Left renal cortex interstitium (tissue), 4 donors: ENCODE measurements at places on chromosomes 5 and 9.

DNA sequence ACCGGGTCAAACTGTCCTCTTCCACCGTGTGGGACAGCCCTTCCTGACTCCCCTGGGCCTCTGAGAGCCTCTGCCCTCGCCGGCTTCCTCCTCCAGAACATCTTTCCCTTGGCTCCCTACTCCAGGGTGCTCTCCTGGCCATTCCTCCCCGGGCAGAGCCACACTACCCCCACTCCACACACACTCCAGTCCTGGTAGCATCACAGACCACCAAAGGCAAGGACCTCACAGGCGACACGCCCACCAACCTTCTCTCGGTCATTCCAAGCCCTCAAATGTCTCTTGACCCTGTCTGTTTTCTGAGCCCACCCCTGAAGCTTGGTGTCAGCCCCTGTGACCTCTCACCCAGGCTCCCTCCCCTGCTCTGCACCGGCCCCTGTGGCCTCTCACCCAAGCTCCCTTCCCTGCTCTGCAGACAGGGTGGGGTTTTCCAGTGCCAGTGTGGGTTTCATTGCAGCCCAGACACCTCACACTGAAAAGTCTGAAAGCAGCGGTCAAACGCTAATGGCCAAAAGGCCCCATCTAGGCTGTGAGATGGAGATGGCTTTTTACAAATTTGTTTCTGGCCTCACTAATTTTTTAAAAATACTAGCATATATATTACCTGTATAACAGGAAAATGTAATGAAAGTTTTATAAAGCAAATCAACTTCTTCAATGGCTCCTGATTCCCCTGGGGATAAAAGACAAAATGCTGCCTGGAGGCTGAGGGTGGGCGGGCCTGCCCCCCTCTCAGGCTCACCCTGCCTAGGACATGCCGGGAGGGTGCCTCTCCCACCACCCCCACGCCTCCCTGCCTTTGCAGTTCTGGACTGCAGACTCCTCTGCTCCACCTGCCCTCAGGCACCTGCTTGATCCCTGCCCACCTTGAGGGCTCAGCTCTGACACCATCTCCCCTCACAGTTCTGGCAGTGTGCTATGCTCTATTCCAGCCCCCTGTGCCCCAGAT, 10.5 kb downstream of the LRRC26 start:
- no peak for DNase-seq

DNA sequence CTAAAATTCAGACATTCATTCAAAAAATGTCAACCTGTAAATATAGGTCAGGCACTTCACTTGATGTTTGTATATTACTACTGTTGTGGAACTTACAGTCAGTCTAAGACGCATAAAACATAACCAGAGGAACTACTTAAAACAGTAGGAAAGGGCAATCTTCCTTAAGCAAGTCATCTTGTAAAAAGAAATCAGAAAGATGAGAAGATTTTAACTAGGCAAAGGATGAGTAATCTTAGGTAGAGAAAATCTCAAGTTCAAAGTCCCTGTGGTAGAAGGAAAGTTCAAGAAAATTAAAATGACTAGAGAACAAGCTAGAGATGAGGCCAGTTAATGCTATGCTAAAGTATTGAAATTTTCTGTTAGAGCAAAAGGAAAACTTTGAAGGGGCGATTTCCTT, 152.4 kb downstream of the RAPGEF6 start:
- DNase-seq = no peak

DNA sequence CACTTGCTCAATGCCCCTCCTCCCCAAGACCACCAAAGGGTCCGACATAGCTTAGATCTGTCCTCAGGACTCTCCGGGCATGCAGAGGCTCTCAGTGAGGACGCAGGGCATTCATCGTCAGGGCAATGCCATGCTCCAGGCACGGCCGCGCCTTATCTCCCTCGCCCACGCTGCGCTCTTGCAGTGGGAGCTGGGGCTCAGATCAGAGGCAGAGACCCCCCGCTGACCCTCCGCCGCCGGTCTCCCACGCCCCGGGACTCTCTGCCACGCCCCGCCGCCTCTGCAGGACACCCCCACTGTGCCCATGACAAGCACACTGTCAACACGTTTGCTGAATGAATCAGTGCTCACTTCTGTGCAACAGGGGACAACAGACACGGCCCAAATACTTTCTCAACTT, 140.7 kb downstream of the ADAMTS2 start:
- DNase-seq = no peak

DNA sequence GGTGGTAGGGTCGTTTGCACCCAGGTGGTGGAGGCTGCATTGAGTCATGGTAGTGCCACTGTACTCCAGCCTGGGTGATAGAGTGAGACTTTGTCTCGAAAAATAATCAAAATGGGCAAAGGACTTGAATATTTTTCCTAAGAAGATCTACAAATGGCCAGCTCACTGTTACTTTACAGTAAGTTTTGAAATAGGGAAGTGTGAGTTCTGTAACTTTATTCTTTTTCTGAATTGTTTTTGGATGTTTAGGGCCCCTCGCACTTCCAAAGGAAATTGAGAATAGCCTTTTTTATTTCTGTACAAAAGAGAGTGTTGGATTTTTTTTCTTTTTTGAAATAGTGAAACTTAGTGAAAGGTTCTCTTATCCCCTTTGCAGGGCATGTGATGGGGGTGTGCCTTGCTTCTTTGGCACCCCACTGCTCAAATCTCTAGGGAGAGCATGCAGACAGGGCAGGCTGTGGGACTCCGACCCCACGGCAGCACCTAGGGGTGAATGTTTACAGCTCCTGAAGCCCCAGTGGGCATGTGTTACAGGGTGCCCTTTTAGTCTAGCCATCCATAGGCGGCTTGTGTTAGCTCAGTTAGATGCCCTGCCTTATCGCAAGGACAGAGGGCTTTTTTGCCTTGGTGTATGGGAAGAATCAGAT, 33.3 kb downstream of the GPBP1 start:
- no peak for DNase-seq

DNA sequence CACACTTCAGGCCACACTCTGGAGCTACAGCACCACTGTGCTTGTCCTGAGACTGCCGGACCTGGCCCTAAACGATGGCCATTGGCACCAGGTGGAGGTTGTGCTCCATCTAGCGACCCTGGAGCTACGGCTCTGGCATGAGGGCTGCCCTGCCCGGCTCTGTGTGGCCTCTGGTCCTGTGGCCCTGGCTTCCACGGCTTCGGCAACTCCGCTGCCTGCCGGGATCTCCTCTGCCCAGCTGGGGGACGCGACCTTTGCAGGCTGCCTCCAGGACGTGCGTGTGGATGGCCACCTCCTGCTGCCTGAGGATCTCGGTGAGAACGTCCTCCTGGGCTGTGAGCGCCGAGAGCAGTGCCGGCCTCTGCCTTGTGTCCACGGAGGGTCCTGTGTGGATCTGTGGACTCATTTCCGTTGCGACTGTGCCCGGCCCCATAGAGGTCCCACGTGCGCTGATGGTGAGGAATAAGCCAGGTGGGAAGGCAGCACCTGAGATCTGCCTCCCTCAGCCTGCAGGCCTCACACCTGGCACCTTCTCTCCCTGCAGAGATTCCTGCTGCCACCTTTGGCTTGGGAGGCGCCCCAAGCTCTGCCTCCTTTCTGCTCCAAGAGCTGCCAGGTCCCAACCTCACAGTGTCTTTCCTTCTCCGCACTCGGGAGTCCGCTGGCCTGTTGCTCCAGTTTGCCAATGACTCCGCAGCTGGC, 14.7 kb downstream of the CRB2 start:
- no peak for DNase-seq

DNA sequence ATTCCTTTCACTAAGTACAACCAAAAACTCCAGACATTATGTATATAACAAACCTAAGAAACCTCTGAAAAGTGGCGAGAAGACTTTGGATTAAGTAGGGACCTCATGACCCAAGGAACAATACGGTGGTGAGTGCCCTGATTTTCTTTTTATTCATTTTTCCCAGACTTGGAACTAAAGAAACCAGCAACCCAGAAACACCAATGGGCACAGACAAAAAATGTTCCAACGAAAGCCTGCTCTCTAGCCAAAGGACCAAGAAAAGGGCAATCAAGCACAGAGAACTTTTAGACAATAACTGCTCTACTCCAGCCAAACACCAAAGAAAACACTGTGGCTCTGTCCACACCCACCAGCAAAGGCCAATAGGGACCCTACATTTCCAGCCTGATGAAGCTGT, 66.2 kb upstream of the SSBP2 start:
- no peak for DNase-seq

DNA sequence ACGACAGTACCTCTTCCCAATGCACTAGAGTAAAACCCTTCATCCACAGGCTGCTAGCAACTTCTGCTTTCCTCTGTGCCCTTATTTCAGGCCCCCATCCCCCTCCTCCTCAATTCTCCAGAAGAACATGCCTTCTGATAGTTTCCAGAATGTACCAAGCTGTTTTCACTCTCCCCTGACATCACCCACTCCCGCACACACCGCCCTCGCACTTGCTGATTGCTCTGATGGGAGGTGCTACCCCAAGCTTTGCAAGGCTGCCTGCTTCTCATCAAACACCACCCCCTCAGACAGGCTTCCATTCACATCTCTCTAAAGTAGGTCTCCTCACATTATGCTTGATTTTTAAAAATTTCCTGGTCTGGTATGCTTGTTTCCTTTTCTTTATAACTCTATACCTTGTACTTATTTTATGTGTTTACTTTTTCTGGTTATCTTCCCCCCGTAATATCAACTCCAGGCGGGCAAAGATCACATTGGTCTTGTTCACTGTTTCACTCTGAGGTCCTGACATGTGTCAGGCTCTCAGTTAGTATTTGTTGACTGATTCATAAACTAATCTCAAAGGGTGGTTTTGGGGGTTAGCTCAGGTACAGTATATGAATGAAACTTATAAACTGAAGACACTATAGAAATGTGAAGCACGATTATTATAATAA, 91.0 kb upstream of the C9orf72 start:
- no peak for DNase-seq

GRCh38 chr5:91252916-91253315, 130.2 kb downstream of the ARRDC3 start:
- no peak for DNase-seq

- DNase-seq = no peak
Observed at GRCh38 chr5:161190086-161190485, 338.1 kb upstream of the ATP10B start.

- no peak for DNase-seq
Observed at GRCh38 chr5:139453683-139454567, 8.6 kb downstream of the ECSCR start.

GRCh38 chr5:32522429-32523143, 62.8 kb upstream of the SUB1 start:
- no peak for DNase-seq

- no peak for DNase-seq
Observed at GRCh38 chr9:69981686-69982445, 61.8 kb upstream of the MAMDC2 start.

- DNase-seq = no peak
Observed at GRCh38 chr5:112923988-112924387, 2.0 kb upstream of the REEP5 start.

GRCh38 chr9:127910613-127911205, 6.1 kb downstream of the ST6GALNAC4 start:
- no peak for DNase-seq

DNA sequence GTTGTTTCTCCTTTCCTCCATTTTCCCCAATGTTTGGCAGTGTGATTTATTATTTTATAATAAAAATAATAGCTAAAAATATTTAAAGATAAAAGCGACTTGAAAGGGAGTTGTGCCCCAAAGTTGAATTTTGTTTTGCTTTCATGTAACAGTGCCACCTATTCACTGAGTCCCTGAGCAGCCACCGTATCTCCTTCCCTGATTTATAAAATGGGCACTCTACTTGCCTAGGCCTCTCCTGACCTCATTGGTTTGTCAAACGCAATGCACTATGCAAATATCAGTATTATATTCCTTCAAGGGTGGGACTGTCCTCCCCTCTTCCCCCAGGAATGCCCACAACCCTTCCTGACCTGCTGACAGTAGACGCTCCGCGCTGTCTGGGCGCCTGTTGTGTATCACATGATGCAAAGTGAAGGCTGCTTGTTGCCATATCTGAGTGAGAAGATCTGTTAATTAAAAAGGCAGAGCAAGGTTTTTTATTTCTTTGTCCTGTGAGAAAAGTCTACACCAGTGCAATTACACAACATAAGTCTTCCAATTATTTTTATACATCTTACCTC, 81.4 kb downstream of the TTC39B start:
- DNase-seq = no peak

GRCh38 chr9:134545543-134546245, 95.9 kb upstream of the COL5A1 start:
- DNase-seq = no peak

DNA sequence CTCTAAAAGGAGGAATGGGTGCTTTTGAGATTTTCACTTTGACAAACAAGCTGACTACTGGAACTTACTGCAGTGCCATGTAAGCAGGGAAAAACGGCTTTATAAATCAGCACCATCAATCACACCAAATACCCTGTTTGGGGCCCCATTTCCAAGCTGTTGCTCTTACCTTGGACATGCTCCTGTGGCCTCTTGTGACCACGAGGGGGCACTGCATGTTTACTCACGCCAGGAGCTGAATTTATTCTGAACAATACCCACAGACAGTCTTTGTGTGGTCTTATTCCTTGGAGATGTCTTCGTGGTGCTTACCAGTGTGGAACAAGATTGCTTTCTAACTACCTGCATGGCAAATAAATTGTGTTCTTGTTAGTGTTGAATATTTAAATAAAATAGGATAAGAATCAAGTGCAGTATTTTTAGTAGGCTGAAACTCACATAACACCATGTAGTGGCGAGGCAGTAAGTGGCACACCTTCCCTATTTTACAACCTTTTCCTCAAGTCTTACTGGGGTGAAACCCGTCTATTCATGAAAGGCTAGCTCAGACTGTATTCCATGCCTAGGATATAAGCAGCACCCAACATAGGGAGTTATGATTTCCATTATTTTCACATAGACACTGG, 155.5 kb upstream of the NMUR2 start:
- no peak for DNase-seq

DNA sequence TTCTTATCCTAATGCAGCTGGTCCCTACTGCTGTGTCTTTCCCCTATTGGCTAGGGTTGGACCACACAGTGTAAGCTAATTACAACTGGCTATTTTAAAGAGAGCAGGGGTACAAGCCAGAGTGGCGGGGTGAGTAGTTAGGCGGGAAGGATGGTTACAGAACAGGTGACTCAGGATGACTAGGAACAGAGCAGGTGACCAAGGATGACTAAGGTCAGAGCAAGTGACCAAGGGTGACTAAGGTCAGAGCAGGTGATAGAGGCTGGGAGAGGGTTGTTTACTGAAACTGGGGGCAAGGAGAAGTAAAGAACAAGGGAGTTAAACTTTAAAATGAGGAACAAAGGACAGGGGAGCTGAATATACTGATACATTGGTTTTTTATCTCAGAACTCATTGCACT, 125.4 kb downstream of the PTTG1 start:
- no peak for DNase-seq

GRCh38 chr9:20191228-20191840, 402.5 kb upstream of the SLC24A2 start:
- DNase-seq = no peak
